Fibroblast of skin of left biceps (primary cell): ENCODE measurements at places on chromosomes 11 and 22.

- DNase-seq: no peak
Measured at GRCh38 chr11:118629761-118630661, 22.6 kb downstream of the PHLDB1 start.

DNA sequence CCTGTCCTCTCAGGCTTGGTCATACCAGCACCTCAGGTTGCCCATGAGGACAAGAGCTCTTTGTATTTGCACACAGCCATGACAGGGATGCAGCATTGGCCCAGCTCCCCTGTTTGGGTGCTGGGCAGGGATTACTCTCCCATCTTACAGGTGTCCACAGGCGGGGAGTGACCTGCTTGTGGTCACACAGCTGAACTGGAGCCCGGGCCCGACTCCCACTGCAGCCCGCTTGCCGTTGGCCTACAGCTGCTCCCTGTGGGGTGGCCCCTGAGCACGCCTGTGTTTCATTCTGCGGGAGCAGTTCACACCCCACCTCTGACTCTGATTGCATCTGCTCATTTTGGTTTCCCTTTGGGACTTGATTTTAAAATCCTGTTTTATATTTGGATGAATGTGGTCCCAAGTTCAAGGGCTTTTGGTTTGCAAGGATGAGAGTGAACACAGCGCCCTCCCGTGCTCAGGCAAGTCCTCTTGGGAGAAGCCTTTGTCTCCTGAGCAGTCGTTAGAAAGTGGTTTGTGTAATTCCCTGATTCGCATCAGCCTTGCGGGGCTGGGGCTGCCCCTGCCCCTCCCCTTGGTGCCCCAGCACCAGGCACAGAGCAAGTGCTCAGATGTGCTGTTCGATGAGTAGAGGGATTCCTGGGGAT lies 9.3 kb downstream of the PICK1 start:
- no peak for DNase-seq

- DNase-seq: no peak
Measured at GRCh38 chr11:68002575-68002937, 1.3 kb downstream of the UNC93B1 start.

- DNase-seq: no peak
Measured at GRCh38 chr11:69674267-69674885, 777 bp downstream of the LTO1 start.

DNA sequence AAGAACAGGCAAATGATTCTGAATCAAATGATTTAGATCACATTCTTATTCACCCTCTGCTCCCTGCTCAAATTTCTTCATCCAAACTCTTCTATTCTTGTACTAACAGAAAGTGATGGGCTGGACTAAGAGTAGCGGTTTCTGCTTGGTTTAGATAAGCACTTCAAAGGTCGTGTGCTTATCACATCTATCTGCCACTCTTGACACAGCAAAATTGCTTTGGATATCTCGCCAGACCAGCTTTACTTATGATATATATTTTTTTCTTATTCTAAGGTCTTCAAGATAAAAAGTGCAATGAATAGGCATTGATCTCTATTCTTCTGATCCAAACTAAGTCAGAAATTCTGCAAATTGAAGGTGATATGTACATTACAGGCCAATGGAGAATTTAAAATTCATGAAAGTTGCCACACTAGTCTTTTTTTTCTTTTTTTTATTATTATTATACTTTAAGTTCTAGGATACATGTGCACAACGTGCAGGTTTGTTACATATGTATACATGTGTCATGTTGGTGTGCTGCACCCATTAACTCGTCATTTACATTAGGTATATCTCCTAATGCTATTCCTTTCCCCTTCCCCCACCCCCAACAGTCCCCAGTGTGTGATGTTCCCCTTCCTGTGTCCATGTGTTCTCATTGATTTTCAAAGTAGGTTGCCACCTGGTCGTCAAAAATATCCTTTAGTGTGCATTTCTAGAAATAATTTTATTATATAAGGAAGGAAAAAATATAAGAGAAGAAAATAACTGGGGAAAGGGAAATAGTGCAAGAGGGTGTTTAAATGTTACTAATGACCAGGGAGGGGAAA lies 1941.0 kb upstream of the RAG2 start:
- DNase-seq: no peak

DNA sequence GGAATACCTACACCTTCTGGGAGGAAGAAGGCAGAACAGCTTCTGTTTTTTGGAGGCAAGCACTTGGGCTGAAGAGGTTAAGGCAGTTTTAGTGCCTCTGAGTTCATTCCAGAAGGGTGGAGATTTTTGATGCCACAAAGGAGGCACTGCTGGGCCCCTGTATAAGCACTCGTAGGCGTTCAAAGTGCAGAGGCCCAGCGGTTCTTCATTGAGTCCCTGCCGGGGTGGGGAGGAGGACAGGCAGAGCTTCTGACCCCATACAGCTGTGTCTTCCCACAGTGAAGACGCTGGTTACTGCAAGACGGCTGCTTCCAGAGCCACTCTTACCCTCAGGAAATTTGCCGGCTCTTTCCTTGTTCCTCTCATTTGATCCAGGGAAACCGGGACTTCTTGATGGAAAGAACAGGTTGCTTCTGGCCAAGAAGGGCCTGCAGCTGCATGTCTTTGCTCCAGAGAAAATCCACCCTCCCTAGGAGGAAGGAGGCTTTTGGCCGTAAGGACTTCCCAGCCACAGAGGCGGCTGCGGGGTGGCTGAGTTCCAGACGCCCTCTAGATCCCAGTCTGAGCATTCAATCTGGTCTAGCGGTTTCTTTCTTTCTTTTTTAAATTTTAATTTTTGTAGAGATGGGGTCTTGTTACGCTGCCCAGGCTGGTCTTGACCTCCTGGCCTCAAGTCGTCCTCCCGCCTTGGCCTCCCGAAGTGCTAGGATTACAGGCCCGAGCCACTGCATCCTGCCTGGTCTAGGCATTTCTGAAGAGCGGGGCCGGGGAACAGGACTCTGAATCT lies 9.4 kb downstream of the ADAMTS15 start:
- DNase-seq: no peak

- DNase-seq: no peak
Measured at GRCh38 chr11:57307666-57308270, 17.0 kb downstream of the TNKS1BP1 start.

DNA sequence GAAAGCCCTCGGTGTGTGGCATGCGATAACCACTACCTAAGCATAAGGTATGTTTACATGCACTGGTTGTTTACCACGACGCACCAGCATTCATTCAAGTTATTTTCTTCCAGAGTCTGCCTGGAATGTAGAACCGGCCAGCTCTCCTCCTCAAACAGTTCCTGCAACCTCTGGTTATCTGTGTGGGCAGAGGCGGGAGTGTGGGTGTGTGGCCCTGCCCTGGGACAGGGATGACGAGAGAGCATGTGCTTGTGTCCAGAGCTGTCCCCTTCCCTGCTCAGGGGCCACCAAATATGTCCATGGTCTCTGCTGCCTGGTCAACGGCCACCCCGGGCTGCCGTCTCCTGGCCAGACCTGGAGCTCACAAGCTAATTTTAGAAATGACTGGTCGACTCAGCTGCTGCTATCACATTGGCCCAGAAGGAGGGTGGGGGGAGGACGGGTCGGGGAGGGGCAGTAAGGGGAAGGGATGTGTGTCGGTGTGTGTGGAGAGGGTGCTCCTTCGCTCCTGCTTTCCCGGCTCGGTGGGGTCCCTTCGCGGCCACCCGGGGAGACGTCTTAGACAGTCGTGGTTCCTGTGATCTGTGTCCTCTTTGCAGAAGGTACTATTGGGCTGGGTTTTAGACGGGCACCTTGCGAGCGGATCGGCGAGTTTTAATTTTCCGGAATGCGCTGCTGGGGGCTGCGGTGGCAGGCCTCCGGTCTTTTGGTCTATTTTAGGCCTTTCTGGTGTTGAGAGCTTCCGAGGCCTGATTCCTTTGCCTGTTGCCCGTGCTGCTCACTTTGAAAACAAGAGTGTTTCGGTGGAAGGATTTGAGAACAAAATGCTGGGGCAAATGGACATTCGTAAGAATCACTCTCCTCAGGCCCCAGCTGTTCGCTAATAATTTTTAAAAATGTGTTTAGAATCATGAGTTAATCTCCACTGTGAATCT lies at the start of gene MYO18B:
Gene MYO18B, plus strand, starts transcription at position 497 of the 935 bp plus-strand sequence. CDS start 18,905 bp downstream, outside the sequence.
- DNase-seq: no peak

DNA sequence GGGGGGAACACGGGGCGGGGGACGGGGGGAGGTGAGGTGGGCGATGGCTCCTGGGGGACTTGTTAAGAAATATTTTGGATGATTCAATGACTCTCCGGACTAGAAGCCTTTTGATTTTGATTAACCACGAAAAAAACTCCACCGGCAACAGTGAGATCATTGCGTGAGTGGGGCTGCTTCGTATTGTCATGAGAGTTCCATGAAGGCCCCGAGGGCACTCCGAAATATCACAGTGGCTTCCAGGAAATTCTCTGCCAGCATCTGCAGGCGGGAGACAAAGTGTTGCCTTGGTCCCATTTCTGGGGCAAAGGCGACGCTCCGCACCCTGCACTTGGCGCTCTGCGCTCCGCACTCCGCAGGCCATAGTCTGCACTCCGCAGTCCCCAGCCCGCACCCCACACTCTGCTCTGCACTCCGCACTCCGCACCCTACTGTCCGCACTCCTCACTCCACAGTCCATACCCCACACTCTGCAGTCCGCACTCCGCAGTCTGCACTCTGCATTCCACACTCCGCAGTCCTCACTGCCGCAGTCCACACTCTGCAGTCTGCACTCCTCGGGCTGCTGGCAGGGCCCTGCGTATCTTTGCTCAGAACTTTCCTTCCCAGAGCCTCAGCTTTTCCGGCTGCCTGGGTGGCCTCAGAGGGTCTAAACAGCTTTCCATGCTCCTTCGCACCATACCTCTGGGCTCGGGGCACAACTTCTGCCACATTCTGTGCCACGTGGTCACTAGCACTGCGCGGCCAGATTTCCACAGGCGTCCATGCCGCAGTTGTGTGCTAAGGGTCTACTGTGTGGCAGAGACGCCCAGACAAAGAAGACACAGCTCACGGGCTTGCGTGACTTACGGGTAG lies 61.1 kb downstream of the LINC01488 start:
- no peak for DNase-seq

- DNase-seq: no peak
Measured at GRCh38 chr22:48844056-48844675, 983.5 kb downstream of the BRD1 start.

DNA sequence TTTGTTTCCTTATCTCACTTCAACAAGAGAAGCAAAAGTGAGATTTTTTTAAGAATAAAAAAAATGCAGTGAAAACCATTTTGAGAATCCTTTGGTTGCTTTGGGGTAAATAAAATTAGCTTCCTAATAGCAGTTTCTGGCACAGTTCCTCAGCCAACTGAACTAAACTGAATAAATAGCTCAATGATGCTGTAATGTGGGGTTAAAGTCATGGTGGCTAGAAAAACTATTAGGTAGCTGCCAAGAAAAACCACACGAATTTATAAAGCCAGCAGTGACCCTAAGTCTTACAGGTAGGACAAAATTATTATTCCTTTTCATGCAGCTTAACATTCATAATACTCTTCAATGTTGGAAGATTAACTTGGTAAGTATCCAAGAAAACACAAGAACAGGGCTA lies 142.4 kb downstream of the APIP start:
- no peak for DNase-seq

- peak; percentile 13 for DNase-seq
Measured at GRCh38 chr11:43222215-43222614, 89.6 kb upstream of the API5 start.

DNA sequence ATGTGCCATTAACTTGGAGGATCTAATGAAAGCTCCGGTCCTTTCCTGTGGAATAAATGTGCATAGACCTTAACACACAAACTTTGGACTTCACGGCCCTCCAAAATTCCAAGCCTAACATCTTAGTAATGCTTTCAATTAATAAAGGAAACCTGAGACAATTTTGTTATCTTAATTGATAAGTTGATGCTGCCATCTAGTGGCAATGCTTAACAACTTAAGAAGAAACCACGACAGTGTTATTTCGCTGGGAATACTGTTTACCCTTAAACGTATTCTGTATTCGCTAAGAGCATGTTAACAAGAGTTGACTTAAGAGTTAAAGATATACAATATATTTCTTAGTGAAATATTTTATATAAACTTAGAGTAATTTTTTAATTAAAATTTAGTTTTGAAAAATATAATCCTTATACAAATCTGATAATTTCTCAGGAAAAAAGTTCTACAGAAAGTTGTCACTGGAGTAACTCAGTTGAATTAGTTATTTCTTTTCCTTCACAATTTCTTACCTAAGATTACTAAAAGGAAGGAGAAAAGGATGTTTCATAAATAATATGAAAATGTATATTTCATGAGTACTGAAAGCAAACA lies 35.0 kb upstream of the OR9G4 start:
- peak; percentile 3 for DNase-seq

DNA sequence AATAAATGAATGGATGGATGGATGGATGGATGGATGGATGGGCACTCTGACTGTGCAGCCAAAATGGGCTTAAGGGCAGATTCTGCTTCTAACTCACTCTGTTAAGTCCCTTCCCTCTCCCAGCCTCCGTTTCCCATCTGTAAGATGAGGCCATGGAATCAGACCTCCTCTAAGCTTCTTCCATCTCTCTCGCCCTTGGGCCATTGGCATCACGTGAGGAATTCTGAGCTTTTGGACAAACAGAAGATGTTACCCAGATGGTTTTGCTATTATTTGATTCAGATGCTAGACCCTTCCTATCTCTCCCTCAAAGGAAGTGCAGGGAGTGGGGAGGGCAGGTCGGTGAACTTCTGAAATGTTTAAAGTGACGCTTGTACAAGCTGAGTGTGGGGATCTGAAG lies 4.0 kb upstream of the CYTH4 start:
- no peak for DNase-seq

DNA sequence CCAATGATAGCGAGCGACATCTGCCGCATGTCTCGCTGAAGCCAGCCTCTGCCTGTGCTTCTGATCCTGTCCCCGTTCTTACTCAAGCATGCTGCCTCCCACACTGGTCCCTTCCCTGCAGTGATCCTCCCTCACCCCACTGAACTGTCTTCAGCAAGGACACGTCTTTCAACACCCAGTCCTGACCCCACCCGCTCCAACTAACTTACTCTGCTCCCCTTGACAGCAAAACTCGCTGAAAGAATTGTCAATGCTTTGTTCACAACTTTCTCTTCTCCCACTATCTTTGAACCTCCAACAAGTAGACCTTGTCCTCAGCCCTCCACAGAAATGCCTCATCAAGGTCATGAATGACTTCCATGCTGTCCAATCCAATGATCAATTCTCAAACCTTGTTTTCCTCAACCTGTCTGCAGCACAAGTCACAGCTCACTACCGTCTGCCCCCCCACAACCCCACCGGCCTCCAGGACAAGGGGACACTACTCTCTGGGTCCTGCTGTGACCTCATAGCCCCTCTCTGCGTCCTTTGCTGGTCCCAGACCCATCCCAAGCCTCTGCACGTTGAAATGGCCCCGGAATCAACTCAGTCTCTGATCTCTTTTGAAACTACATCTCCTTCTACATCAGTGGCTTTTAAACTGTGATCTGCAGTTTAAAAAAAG lies 108.0 kb downstream of the MICAL3 start:
- no peak for DNase-seq

DNA sequence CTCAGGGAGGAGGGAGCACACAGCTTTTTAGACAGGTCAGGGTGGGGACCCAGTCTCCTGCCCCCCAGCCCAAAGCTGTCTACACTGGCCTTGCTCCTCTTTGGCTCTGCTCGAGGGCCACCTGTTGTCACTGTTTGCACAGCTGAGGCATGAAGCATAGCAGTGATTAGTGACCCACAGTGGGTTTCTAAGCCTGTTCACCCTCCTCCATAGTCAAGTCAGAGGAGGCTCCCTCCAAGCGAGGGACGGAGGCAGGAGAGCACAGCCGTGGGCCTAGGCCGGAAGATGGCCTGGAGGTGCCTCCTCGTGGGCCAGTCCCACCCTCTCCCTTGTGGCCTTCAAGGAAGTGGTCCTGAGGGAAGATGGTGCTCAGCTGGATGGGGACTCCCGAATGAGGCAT lies 241.1 kb downstream of the GRIK4 start:
- DNase-seq: no peak

- no peak for DNase-seq
Measured at GRCh38 chr11:16280256-16280682, 76.1 kb downstream of the SOX6 start.

GRCh38 chr11:117859061-117859460 lies 17.4 kb downstream of the FXYD6 start:
- DNase-seq: no peak
